Activated CD4-positive, alpha-beta T cell treated with anti-CD3 and anti-CD28 coated beads, Interleukin-2, Interleukin-6, amounts not matched to agents 100 ng/mL and 50 ng/mL, durations not matched to agents 16 hours and 8 hours (primary cell): ENCODE measurements at places on chromosomes 2 and 18.

- DNase-seq: no peak
Observed at GRCh38 chr2:23286031-23286757, 98.8 kb upstream of the KLHL29 start.

- no peak for DNase-seq
Observed at GRCh38 chr18:58526425-58527284, 102.2 kb downstream of the ALPK2 start.

GRCh38 chr2:112162956-112163355 is 24.8 kb downstream of the FBLN7 start:
- no peak for DNase-seq

- DNase-seq: no peak
Observed at GRCh38 chr2:120736624-120737339, 1.1 kb downstream of the GLI2 start.

- no peak for DNase-seq
Observed at GRCh38 chr2:166468124-166469024, 25.7 kb downstream of the SCN7A start.

DNA sequence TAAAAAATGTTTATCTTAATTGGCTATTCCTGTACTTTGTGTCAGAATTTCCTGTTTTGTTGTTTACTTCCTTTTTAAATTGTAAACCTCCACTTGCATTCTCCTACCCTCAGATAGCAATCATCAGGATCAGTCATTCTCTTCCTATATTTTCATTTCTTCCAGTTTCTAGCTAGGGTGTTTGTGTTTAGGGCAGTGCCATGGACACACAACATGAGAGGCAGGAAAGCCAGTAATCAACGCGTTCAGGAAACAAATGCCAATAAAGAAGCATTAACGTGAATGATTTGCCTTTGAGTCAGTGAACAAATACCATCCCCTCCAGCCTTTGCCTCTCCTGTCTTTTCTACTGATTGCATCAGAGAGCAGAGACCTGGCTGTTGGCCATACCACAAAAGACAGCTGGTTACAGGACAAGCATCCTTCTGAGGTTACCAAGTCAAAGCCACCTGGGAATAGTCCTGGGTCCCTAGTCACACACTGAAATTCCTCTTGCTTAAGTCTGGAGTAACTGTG is 56.7 kb upstream of the FHL2 start:
- no peak for DNase-seq

DNA sequence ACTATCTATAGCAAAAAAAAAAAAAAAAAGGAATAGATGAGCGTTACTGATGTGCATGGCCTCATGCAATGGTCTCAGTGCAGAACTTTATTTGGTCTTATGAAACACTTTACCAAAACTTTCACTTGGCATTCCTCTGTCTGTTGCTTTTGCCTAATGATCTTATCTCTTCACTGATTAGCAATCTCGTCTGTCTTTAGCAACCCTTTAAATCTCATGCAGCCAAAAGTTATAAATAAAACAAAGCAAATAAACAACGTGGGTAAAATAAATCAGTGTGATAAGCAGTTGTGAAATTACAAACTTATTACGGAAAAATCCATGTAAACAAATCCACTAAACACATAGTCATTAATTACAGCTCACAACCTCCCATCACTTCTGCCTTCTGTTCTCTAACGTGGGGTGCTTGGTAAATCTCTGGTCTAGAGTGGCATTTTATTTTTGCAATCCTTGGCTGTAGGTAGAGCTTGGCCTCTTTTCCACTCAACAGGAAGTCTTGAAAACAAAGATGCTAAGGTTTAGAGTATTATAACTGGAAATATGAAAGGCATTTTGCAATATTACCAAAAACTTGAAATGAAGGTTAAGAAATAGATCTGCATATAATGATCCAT is 288.0 kb downstream of the AFF3 start:
- no peak for DNase-seq

DNA sequence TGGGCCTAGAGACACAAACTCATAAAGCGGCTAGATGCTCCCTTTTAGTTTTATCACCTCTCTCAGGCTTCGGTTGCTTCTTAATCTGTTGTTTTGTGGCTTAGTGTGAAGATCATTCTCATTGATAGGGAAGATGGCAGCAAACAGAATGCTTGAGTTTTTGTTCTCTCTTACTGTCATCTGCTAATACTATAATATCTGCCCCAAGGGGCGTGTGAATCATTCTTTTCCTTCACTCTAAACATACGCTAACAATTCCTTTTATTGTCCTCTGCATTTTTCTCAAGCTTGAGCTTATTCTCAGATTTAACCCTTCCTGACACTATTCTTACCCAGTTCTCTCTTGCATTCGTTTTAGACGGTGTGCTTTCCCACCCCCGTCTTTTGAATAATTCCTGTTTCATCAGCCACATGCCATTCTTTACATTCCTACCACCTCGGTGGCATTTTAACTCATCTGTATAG is 323.9 kb upstream of the NRP2 start:
- DNase-seq: no peak

- no peak for DNase-seq
Observed at GRCh38 chr2:25246558-25247290, 78.3 kb upstream of the POMC start.

GRCh38 chr2:161946489-161947107 is 127.4 kb downstream of the DPP4 start:
- peak; percentile 60 for DNase-seq

DNA sequence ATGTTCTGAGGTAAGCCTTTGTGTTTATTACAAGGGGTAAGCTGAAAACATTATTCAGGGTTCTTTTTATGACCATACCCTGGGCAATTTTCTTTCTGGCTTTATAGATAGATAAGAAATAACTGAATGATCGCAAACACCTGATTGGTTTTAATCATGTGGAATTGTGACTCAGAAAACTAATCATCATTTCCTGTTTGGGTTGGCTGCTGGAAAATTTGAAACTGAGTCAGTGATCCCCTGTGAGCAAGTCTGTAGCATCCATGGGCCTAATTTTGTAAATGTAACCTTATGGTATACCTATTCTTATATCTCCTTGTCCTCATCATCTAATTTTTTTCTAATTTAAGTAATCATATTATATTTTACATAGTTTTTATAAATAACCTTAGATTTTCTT is 34.3 kb downstream of the CCDC68 start:
- no peak for DNase-seq

DNA sequence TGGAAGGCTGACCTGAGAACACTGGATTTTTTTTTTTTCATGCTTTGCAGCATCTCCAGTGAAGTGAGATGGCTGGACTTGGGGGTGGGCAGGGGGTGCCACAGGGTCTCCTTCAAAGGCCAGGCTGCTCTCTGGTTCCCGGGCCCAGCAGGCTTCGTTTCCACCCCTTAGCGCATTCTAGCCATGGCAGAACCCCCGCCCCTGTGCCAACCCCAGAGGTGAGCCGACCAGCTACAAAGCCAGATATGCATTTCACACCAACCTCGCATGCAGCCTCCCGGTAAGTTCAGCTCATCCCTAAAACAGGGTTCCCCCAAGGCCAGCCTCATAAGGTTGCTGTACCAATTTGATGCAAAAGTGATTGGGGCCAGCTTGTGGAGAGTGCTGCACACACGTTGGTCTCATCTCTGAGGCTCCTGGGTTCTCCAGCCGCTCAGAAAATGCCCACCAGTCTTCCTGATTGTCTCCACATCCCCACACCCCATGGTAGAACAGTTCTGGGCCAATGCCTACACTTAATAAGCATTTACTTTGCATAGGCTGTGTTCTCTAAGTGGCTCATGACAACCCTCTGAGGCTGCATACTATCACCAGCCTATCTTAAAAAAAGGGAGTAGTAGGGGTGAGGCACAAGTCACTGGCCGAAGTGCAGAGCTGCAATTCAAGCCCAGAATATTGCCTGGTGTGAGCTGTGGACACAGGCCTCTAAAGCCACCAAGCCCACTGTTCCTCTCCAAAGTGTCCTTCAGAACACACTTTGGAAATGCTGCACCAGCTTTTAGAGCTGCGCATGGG is 23.3 kb downstream of the SMAD7 start:
- no peak for DNase-seq

DNA sequence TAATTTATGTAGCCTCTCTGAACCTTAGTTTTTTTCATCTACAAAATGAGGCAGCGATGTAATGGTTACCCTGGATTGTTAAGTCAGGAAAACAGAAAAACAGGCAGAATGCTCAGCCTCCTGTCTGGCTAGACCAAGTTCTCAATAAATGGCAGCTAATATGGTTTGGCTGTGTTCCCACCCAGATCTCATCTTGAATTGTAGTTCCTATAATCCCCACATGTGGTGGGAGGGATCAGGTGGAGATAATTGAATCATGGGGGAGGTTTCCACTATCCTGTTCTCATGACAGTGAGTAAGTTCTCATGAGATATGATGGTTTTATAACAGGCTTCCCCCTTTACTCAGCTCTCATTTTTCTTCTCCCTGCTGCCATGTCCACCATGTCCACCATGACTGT is 220.0 kb downstream of the CMPK2 start:
- DNase-seq: no peak

DNA sequence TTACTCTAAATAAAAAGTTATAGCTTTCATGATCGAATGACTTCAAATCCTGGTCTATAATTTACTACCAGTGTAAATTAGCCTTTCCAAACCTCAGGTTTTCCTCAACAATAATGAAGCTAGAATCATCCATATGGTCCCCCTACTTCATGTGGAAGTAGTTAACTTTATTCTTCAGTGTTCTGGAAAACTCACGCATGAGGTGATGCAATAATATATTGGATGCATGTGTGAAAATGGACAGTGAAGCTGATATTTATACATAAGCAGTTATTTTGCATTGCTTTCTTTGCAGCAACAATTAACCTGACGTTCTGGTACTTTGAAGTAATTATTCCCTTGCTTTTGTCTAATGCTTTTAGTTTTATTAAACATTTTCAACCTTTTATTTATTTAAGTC is 18.6 kb upstream of the UNC80 start:
- DNase-seq: no peak

- no peak for DNase-seq
Observed at GRCh38 chr2:59885541-59885940, 667.9 kb downstream of the BCL11A start.

DNA sequence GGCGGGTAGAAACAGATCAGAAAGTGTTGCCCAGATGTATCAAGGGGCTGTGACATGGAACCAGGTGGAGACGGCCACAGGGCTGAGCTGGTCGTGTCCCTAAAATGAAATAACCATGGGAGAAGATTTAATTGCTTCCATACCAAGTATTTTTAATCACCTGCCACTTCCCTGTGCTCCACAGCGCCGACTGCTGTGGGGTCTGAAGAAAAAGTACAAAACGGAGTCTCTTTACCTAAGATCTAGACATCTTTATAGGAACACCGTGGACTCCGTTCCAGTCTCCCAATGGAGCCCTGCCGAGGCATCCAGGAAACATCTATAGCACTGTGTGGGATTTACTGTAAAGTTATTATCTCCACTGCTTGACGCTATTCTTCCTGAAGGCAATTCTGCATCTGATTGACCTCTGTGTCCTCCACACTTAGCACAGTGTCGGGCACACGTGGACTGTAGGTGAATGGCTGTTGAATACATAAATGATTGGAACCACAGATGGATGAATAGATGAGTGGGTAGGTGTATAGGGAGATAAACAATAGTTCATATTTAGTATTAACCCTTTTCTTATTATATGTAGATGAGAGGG is 21.6 kb upstream of the GYPC start:
- peak; percentile 32 for DNase-seq

DNA sequence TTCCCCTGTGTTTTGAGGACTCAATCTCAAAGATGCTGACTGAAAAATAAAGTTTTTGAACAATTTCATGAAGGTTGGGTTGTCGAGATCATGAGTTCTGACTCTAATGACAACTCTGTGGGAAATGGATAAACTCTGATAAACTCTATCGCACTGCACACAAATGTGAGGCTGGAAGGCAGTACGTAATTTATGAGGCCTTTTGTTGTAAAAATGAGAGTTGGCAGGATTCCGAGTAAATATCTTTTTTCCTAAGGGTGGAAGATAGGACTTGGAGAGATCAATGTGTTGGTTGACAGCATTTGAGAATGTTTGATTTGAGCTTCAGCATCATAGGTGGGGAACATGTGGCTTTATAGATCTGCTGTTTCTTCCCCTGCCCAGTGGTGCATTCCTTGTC is 90.4 kb downstream of the SPTBN1 start:
- no peak for DNase-seq

DNA sequence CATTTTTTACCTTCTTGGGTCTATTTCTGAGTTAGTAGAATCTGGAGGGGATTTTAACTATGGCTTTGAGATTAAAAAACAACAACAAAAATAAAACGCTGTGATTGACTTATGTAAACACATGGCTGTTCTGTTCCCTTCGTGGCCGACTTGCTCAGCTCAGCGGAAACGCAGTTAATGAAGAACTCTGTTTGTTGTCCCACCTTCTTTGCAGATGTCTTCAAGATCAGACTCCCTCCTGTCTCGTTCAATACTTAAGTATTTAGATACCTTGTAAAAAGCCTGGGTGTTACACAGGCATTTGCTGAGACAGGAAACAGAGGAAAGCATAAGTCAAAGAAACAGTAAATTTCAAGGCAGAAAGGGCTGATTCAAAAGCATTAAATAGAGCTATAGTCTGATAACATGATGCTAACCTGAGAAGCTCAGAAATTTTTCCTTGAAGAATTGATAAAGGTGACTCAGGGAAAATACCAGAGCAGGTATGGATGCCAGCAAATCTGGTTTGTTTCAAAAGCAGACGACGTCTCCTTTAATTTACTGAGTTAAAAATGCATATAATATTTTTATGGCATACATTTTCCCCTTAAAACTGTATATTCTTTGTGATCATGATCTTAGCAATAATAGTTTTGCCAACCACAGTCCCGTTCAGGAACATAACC is 21.7 kb upstream of the POLI start:
- DNase-seq: no peak

GRCh38 chr18:72180689-72181088 is 363.5 kb downstream of the CBLN2 start:
- no peak for DNase-seq

- DNase-seq: peak; percentile 81
Observed at GRCh38 chr2:98385050-98385699, 38.9 kb downstream of the CNGA3 start.

DNA sequence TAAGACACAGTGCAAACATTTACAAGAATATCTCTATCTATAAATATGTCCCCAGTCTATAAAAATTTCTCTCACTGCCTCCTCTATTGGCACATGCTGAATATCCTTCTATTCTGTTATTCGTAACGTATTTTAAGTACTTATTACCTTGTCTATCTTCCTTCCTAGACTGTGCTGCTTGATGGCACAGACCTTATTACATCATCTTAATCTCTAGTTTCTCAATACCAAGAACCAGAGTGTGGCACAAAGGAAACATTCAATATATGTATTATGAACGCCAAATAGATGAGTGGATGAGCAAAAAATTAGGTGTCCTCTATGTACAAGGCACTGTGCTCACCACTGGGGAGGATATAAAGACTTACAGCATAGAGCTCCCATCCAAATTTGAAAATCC is 282.8 kb downstream of the NBAS start:
- no peak for DNase-seq

DNA sequence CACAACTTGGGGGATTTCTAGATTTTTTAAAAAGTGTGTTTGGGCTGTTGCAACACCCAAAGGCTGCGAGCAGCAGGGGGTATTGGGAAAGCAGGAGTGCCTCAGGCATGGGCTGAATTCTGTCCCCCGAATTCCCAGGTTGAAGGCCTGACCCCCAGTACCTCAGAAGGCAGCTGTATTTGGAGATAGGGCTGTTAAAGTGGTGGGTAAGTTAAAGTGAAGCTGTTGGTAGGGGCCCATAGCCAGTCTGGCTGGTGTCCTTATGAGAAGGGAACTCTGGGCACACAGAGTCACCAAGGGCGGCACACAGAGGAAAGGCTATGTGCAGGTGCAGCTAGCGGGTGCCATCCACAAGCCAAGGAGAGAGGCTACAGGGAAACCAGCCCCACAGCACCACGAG is 717.4 kb downstream of the GALR1 start:
- DNase-seq: no peak
